ENCODE measurements at places on chromosomes 5 and 9.

DNA sequence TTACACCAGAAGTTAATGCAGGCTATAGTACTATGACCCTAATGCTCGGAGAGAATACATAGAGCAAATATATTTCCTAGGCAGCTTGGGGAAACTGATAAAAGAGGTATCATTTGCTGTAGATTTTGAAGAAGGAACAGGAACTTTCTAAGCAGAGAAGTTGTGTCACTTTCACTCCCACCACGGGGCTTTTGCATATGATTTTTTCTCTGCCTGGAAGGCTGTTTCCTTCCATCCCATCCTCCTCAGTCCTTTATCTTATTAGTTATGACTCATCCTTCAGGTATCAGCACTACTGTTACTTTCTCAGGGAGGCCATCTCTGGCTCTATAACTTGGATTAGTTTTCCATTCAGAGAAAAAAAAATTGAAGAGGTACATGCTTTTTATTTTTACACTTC lies 2006.1 kb upstream of the WWC1 start:
- DNase-seq, result no peak

DNA sequence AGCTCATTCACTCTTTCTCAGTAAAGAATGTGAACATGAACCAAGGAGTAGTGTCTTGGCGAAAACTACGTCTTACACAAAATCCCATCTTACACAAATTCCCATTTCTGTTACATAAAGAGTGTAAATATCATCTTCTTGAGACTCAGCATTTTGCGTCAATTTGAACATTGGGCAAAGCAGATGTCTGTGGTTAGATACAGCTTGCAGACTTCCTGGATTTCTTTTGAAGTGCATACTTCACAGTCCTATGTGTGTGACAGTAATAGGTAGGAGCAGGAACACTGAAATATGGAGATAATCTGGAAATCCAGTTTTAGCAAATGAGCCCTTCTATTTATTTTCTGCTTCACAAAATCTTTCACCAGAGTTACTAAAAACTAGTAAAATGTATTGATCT lies 58.8 kb downstream of the C6 start:
- DNase-seq, result no peak

- no peak for DNase-seq
These were observed 295.1 kb downstream of the CDK5RAP2 start for GRCh38 chr9:120284821-120285220.

GRCh38 chr9:98255061-98255577 lies 330 bp downstream of the TBC1D2 start:
- peak; percentile 49 for DNase-seq

DNA sequence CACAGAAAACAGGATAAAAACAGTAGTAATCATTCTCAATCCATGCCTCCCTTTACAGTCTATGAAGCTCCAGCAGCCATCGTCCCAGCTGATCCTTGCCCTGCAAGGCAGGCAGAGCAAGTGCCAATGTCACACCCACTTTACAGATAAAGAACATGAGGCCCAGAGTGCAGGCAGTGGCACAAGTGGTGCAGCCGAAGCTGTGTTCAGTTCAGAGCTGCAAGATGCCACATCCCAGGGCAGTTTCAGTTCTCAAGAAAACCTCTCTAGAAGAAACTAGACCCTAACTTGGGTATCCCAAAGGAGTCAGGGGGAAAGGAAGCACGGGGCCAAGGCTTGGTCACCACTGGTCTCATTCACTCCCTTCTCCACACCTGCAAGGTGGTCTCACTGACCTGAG lies 34.6 kb upstream of the CPLX2 start:
- no peak for DNase-seq

DNA sequence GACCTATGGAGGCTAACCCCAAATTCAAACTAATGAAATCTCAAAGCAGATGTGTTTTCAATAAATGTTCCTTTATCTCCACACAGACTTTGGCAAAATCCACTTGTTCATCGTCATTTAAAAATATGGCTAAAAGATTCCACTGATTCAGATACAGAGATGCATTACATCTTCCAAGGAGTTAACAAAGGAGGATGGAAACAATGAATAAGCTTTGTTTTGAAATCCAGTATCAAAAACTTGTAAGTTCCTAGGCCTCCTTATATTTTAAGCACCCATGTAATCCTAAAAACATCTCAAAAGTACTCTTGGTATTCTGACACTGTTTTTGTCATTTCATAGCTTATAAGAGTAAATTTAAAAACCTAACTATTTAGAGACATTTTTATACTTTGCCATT lies 345.6 kb upstream of the ACTBL2 start:
- DNase-seq, result peak; percentile 78

GRCh38 chr5:38752622-38753021 lies 93.2 kb upstream of the OSMR start:
- DNase-seq, result no peak

DNA sequence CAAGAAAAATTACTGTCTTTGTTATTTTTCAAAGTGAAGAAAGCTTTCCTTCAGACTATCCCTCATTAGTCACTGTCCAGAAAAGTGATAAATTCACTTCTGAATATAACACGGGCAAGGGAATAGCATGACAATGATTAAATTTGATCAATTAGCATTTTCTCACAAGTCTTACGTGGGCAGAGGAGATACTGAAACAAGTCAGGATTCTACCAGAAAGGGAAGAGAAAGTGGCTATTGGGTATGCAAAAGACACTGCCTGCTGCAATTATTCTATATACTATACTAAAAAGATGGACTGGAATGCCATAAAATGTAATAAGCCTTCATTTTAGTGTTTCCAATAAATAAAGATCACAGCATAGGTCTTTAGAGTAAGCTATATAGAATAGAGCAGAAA lies 7.4 kb downstream of the COX7C start:
- DNase-seq, result no peak

DNA sequence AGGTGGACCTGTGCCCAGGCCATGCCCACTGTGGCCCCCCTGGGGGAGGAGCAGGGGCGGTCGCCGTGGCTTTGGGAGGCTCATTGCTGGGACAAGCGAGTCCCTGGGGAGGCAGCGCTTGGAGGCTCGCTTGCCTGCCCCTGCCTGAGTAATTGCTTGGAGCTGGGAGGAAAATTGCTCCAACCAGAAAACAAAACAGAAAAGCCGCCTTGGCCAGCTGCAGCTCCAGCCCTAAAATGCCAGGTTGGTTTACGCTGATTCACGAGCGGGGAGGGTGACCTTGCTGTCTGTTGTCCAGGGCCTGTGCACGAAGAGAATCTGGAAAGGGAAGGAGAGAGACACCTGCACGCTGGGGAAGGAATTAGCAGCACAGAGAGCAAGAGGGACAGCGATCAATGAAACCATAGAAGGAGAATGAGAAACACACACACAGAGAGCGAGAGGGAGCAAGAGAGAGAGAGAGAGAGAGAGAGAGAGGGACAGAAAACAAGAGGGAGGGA lies 25.3 kb downstream of the NTNG2 start:
- no peak for DNase-seq

DNA sequence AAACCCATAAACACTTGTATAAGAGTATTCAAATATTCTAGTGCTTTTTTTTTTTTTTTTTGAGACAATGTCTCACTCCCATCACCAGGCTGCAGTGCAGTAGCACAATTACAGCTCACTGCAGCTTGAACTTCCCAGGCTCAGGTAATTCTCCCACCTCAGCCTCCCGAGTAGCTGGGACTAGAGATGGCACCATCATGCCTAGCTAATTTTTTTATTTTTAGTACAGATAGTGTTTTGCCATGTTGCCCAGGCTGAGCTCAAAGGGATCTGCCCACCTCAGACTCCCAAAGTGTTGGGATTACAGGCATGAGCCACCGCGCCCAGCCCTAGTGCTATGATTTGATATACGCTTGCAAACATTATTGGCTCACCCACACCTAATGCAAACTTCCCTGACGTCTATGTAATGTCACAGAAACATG lies 11.8 kb downstream of the IL6ST start:
- DNase-seq, result peak; percentile 19

DNA sequence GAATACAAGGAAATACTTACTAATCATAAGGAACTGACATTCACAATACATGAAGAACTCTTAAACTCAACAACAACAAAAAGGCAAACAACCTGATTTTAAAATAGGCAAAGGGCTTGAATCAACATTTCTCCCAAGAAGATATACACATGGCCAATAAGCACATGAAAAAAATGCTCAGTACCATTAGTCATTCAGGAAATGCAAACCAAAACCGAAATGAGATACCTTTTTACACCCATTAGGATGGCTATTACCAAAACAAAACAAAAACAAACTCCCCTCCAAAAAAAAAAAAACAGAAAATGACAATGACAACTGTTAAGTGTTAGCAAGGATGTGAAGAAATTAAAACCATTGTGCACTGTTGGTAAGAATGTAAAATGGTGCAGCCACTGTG lies 104.1 kb upstream of the ZNF462 start:
- DNase-seq, result no peak

DNA sequence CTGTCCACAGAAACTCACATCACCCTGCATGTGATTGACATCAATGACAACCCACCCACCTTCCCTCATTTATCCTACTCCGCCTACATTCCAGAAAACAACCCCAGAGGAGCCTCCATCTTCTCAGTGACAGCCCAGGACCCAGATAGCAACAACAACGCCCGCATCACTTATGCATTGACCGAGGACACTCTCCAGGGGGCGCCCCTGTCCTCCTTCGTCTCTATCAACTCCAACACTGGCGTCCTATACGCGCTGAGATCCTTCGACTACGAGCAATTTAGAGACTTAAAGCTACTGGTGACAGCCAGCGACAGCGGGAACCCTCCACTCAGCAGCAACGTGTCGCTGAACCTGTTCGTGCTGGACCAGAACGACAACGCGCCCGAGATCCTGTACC lies 1.7 kb downstream of the PCDHGA3 start:
- DNase-seq, result no peak

GRCh38 chr9:113888336-113888735 lies 12.2 kb downstream of the ZNF618 start:
- DNase-seq, result peak; percentile 29

GRCh38 chr5:76457674-76458485 lies 54.8 kb downstream of the IQGAP2 start:
- no peak for DNase-seq

DNA sequence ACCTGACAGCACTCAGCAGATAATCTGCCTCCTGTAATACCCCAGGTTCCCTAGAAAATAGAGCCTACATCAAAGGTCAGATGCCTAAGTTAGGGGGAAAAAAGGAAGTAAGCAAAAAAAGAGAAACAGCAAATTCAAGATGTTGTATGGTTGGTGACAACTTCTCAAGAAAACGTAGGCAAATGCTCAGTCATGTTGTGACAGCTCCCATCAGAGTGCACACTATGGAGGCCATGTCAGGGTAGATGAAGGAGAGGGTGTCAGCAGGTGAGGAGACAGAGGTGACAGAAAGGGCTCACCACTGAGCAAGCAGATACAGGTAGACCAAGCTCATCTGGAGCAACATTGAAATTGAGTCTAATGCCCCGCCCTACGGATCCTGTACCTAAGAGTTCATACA lies 356.8 kb upstream of the BRINP1 start:
- DNase-seq, result no peak

DNA sequence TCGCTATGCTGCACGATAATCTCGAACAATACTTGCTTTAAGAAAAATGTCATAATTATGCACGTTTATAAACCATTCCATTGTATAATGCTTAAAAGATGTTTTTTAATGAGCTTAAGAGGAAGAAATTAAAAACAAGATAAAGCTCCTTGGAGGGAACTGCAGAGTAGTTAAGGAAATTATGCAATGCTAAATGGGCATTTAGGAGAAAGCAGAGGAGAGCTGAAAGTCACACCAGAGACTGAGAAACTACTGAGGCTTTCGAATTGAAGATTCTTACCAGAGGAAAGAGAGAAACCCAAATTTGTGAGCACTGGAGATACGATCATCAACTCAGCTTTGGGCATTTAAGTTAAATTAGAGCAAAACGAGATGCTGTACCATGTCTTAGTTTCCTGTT lies 119.4 kb downstream of the CDH10 start:
- DNase-seq, result no peak

GRCh38 chr5:95424016-95424415 lies 32.9 kb downstream of the FAM81B start:
- DNase-seq, result no peak

DNA sequence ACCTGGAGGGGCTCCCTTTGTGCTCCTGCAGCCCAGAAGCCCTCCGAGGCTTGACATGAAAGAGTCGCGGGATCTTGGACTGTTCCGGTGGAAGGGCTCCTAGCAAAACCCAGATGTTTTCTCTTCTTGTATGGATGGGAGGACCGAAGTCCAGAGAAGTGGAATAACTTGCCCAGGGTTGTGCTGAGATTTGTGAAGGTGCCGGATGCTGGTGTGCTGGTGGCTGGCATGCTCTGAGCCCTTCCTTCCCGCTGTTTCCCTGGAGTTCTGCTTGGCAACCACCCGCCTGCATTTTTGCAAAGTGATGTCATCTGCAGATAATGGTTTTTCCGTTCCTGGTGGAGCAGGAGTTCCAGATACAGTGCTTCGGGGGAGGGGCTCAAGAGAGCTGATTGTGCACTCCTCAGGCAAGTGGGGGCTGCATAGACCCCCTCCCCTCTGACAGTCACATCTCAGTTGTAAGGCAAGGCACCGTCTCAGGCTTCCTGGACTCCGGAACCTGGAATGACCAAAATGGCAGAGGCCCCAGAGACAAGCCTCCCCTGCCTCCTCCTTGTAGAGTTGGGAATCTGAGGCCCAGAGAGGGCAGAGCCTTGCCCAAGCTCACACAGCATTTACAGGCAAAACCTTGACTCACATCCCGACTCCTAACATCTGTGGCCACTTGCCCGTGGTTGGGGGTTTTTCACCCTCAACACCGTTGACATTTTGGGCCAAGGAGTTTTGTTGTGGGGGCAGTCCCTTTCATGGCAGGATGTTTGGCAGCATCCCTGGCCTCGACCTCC lies 157.0 kb downstream of the RGS3 start:
- DNase-seq, result peak; percentile 95

GRCh38 chr9:125655691-125656410 lies 51.2 kb downstream of the MAPKAP1 start:
- DNase-seq, result peak; percentile 51

- no peak for DNase-seq
These were observed 19.7 kb upstream of the PLPP6 start for GRCh38 chr9:4642351-4642750.

- DNase-seq, result peak; percentile 98
These were observed 94.4 kb upstream of the IFNE start for GRCh38 chr9:21576331-21577189.

- no peak for DNase-seq
These were observed 203.1 kb upstream of the PPP1R2B start for GRCh38 chr5:156647034-156647451.

- DNase-seq, result peak; percentile 27
These were observed 565.5 kb upstream of the TUSC1 start for GRCh38 chr9:26243726-26244125.

GRCh38 chr5:116371431-116371830 lies 203.2 kb downstream of the SEMA6A start:
- no peak for DNase-seq

- no peak for DNase-seq
These were observed 7.3 kb upstream of the OR2V1 start for GRCh38 chr5:181138258-181138657.

All from fibroblast of the aortic adventitia (primary cell).